Activated CD4-positive, alpha-beta memory T cell treated with anti-CD3 and anti-CD28 coated beads, Interleukin-2, amount 10 ng/mL, durations not matched to agents 7 days and 5 days (primary cell): ENCODE measurements at places on chromosomes 16 and 17.
A peak's percentile ranks its signal among the peaks of the same experiment; 100 is the strongest.

DNA sequence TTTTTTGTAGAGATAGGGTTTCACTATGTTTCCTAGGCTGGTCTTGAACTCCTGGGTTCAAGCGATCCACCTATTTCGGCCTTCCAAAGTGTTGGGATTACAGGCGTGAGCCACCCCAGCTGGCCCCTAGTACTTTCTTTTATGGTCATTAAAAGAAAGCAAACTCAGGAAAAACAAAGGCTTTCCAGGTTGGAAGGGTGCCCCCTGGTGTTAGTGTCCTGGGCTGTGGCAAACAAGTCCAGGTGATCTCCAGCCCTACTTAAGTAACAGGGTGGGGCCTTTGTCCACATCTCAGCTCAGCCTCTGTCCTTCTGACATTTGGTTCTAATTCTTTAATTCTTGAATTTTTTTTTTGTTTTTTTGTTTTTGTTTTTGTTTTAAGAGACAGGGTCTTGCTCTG is 6.9 kb downstream of the IGFBP4 start:
- DNase-seq = peak; percentile 43

- DNase-seq = no peak
These were observed 35.4 kb upstream of the ABCC11 start for GRCh38 chr16:48282636-48283263.

- DNase-seq = peak; percentile 80
These were observed 93.4 kb upstream of the METRNL start for GRCh38 chr17:82985973-82986372.

DNA sequence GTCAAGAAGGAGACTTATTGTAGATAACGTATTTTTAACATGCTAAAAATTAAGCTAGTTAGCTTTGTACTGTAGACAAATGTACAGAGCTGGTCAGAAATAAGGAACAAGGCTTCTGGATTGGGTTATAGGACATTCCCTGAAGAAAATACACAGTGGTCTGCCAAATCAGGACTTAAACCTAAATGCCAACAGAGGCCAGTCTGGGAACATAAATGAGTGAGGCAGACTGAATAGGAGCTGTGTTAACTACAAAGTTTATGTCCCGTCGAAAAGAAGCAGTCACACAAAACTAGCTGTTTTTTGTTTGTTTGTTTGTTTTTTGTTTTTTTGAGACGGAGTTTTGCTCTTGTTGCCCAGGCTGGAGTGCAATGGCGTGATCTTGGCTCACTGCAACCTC is 120.4 kb upstream of the C17orf78 start:
- DNase-seq = no peak

DNA sequence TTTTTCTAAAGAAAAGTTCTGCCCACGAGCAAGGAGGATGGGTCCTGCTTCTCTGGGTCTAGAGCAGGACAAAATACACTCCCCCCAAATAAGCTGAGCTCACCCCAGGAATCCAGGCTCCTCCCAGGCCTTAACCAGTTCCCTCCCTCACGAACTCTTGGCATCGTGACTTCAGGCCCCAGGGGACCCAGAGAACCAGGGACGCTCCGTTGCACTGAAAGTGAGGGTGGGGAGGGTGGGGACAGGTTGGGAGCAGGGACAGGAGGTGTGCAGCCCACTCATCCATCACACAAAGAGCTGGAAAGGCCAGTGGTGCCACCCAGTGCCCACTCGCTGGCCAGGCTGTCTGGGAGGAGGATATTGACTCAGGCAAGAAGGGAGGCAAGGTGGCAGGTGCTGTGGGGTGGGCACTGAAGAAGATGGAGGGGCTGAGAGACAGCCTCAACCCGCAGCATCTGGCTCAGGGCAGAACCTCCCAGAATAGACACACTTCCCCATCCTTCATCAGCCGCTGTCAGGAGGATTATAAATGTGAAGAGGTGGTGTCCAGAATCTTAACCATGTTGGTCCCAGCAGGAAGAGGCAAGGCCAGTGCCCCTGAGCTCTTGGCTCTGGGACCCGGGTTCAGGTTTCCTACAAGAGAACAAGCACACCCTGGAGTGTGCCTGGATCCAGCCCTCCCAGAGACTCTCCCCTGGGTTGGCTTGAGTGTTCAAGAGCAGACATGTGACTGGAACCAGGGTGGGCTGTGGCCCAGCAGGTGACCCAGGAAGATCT is 67.9 kb upstream of the RPL38 start:
- no peak for DNase-seq

DNA sequence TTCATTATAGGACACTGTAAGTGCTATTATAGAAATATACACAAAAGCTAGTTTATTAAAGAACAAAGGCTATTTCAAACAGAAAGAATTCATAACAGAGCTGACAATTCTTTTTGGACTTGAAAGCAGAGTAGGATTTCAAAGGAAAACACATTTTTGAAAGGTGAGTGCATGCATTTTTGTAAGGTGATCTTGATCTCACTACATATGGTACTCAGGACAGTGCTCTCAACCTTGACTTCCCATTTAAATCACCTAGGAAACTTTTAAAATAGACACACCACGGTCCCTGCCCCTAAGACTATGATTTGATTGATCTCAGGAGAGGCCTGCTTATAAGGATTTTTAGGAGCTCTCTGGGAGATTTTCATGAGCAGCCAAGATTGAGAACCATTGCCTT is 1362.0 kb downstream of the CDH8 start:
- DNase-seq = no peak

GRCh38 chr16:65958086-65958485 is 408.4 kb upstream of the CDH5 start:
- DNase-seq = no peak

DNA sequence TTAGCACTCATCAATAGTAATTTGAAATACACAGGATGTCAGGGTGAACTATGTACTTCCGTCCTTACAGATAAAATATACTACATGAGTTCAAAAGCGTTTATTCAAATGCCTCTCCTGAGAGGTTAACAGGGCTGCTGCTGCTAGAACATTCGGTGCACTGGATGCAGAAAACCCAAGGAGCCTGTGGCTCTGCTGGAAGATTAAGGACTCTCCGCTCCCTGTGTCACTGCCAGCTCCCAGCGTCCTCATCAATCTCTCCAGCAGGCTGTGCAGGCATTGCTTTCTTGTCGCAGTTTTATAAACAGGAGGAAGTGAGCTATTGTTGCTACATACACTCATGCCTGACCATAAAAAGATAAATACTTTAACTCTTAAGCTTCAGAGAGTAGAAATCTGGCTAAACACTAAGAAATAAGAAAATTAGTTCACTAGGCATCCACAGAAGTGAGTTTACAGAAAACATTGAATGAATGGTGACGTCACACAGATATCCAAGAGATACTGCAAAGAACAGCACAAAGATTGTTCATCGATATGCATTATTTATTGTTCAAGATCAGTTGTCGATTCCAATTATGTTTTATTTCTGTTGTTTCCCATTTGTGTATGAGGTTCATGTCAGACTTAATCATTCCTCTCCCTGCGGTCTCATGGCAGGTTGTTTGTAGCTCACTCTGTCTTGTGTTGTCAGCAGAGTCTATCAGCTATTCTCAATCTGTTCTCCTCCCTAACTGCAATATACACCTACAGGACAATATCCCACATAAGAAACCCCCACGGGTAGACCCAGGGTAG is 127.9 kb upstream of the MON1B start:
- no peak for DNase-seq

DNA sequence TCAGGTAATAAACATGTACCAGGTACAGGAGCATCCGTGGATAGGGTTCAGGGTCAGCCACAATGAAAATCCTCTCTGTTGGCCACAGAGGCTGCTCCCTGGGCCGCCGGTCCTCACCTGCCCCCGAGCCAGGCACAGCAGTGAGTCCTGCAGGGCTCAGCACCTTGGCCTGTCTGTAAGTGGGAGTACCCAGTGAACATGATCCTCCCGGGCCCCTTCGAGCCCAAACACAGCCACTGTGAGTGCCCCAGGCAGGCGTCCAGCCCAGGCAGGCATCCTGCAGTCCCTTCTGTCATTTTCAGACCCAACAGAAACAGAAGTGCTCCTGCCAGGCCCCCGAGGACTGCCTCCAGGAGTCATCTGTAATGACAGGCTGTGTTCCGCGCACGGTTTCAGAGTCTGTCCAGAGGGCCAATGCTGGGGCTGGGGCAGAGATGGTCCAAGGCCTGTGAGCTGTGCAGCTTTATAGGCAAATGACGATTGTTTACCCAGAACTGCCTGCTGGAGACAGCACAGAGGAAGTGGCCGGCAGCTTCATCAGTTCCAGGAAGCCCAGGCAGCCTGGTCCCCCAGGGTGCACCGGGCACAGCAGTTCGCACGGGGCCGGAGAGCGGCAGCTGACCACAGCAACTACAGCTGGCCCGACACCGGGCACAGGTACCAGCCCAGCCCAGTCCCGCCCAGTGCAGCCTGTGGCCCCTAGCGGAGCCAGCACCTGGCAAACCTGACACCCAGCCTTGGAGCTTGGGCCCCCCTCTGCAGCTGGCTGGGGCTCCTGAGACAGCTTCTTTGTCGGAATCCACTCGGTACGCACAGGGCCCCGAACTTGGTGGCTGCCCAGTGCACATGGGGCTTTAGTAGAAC is 13.2 kb downstream of the SLC7A5 start:
- peak; percentile 80 for DNase-seq

GRCh38 chr16:89920723-89921122 is 2.1 kb downstream of the MC1R start:
- no peak for DNase-seq

- peak; percentile 77 for DNase-seq
These were observed 3.6 kb upstream of the WDR81 start for GRCh38 chr17:1720856-1721386.

- DNase-seq = no peak
These were observed 35.2 kb downstream of the USP7 start for GRCh38 chr16:8928467-8928957.

DNA sequence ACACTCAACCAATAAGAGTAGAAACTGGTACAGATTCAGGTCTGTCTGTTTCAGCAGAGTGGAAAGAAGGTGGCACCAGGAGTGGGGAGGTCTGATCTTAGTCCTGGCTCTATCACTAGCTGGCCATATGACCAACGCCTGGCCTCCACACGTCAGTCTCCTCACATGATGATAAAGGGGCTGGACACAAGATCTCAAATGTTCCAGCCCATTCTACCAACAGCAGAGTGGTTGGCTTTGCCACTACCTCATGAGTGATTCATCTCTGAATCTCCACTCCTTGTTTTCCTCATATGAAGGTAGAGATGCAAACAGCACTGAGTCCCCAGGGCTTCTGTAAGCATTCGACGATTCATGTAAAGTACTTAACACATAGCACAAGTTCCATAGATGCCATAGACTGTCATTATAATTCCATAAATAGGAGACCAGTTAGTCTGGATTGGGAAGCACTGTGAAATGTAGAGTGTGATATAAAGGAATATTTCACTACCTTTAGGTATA is 281.9 kb upstream of the ASIC2 start:
- no peak for DNase-seq

- peak; percentile 74 for DNase-seq
These were observed at the start of gene NETO2 for GRCh38 chr16:47143677-47144558. TSS of gene NETO2 (minus strand) at chr16:47143945. CDS start at chr16:47143612, 333 bp downstream.

GRCh38 chr16:53502331-53503269 is at the start of gene AKTIP:
TSS of gene AKTIP (minus strand) at chr16:53503209. CDS start at chr16:53500259, 2,950 bp downstream.
- DNase-seq = peak; percentile 53

GRCh38 chr17:48907713-48908046 is 527 bp upstream of the UBE2Z start:
- no peak for DNase-seq

DNA sequence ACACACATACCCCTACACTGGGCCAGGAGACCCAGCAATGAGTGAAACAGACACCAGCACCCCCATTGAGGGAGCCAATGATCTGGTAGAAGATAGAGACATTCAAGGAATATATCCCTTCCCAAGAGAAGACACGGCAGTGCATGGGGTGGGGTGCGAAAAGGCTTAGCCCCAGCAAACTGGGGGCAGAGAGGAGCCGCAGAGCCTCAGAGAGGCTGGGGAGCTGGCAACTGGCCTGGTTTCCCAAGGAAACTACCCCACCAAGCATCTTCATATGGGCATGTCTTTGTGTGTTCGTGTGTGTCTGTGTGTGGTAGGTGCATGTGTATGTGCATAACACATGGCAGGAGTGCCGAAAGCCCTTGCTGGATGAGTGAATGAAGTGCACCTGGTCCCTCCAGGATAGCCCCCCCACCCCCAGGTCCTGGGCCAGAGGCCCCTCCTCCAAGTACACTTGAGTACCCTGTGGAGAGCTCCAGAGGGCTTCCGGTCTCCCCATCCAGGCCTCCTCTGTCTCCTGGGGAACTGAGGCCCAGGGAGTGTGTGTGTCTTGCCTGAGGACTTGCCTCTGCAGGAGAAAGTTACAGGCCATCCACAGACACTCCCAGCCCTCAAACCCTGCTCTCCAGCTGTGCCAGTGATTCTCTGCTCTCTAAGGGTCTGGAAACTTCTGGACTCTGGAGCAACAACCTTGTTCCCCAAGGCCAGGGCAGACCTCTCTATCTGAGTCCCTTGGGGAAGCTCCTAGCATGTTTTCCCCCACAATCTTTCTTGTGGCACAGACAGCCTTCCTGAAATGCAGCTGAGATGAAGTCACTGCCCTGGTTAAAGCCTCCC is 15.9 kb downstream of the TBX2 start:
- DNase-seq = no peak

DNA sequence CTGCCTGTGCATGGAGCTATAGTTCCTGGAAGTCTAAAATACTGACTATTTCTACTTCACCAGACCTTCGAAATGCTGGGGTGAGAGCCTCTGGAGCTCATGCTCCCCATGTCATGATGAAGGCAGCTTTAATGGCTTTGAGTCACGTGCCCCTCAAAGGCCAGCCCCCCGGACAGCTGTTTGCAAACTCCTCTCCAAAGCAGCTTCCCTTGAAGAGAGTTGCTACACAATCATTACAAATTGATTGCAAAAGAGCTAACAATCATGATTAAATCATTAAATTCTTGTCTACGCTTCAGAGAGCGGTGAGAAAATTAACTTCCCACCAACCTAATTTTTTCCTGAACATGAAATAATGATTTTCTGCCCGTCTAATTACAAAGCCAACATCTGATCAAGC is 134.8 kb upstream of the IRX6 start:
- DNase-seq = no peak

DNA sequence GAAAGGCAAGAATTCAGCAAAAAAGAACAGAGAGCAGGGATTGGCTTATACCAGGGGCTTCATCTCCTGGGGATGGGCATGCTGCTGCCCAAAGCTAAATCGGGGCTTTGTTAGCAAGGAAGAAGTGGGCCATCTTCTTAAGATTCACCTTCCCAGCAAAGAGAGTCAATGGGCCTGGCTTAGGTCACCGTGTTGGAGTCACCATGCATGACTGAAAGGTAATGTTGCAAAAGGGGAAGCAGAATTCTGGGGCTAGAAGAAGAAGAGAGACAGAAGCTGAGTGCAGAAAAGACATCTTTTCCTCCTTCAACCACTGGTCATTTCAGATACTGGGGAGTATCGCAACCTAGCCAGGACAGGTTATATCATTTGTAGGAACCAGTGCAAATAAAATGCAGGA is 76.3 kb upstream of the KIFC3 start:
- no peak for DNase-seq
